ENCODE measurements at places on chromosomes 7 and 10. TPM values are rescaled to one million over a fixed set of nuclear protein-coding genes. Genes with fewer than 3 reads are reported as not detected.

DNA sequence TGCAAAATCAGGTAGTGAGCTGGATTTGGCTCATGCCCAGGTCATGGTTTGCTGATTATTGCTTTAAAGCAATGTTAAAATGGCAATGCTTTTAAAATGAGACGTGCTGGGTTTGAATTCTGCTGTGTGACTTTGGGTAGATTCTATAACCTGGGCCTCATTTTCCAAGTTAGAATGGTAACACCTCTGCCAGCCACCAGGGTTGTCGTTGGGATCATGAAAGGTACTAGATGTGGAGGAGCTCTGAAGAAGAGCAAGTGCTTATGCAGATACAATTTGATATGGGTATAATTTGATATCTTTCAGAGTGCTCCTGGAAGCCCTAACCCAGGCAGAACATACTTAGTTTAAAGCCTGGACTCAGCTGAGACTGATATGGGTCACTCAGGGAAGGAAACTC is 60.0 kb downstream of the EVX1 start:
- DNase-seq, result no peak

ORAI2 gene
- 18.1 TPM for total RNA-seq

DNA sequence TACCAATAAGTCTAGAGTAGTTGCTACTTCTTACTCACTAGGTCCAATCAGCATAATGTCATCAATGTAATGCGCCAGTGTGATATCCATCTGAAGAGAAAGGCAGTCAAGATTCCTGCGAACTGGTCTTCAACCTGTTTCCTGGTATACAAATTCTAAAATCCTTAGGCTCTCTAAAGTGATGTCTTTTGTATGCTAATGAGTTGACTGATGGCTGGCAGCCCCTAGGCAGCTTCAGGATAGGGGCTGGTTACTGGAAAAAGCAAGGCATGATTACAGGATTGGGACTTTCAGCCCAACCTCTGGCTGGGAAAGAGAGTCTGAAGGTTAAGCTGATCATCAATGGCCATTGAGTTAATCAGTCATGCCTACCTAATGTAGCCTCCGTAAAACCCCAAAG is 250.2 kb upstream of the PTER start:
- no peak for DNase-seq

CFAP69 gene
- total RNA-seq, result 6.2 TPM

- no peak for DNase-seq
Measured at GRCh38 chr10:110818311-110819256, 53.1 kb upstream of the PDCD4 start.

DNA sequence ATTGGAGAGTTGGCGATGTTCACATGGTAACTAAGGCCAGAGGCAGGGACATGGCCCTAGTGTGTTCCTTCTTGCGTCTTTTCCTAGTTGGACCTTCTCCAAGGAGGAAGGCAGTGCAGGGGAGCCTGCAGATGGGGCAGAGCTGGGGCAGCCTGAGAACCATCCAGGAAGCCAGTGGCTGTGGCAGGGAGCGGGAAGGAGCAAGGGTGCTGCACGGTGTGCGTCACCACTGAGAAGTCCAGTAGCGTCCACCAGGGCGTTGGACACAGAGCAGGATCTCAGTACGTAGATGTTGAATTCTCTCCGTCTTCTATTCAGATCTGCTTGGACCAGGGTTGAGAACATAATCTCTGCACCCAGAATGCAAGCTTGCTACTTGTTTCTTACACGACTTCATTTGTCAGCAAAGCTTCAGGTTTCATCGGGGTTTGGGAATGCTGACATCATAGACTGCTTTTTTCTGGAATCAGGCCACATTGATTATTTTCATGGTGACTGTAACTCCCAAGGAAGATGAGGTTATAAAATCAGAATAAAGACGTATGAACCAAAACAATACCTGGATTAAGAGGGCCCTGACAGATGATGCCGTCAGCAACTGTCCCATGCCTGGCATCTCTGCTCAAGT is 130.3 kb downstream of the HECW1 start:
- no peak for DNase-seq

DNA sequence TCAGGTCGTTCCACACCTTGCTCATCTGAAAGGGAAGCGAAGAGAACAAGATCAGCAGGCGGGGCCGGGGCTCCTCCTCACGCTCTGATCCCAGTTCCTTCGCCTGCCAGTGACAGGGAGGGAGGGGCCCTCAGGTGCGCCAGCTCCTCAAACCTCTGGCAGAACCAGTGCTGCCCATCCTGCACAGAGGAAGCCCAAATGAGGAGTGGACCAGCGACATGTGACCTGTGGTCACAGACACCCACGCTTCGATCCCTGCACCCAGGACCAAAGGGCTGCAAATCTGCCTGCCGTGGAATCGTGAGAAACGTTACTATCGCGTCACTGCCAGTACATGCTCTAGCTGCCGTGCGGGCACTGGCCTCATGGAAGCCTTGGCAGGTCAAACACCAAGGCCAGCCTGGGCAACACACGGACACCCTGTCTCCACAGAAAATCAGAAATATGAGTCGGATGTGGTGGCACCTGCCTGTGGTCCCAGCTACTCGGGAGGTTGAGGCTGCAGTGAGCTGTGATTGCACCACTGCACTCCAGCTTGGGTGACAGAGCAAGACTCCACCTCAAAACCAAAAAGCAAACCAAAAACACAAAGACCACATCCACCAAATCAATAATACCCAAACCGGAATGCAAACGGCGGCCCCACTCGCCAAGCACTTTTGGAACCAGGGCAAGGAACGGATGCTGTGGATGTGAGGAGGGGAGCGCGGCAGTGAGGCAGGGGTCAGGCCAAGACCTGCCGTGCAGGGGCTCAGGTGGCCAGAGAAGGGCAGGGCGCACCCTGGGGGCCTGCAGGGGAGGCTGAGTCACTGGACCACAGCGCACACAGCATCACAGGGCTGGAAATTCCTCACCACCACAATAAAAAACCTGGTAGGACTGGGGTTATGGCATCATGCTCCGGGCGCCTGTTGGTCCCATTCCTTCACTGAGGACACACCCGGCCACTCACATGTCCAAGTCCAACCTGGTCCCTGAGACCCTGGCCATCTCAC is 13.4 kb downstream of the NUDT1 start:
- DNase-seq, result no peak

- no peak for DNase-seq
Measured at GRCh38 chr7:25877802-25878789, 273.9 kb upstream of the NFE2L3 start.

- no peak for DNase-seq
Measured at GRCh38 chr7:112272921-112273561, 66.5 kb downstream of the ZNF277 start.

DNA sequence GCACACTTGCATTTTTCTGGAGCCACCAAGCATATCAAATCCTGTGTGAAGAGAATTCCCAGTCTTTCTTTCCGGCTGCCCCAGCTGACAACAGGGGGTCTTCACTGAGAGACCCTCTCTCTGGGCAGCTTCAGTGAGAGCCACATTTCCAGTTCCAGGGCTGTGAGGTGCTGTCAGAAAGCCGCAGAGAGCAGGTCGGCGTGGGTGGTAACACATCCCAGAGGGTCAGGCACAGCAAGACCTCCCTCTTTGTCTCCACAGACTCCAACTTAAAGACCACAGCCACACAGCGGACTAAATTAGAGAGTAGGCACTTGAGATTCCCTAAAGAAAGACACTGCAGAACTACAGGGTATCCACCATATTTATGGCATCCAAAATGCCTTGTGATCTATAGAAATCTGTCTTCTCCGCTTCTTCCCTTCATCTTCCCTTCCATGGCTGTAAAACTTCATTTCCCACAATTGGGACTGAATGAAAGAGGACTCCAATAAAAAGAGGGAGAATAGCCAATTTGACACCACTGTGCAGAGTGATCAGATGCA is 116.0 kb upstream of the C7orf33 start:
- DNase-seq, result no peak

C10orf143 gene
- total RNA-seq, result 1.1 TPM

GRCh38 chr7:45882465-45882810 is 5.8 kb upstream of the IGFBP1 start:
- no peak for DNase-seq

HABP2 gene
- total RNA-seq, result 0.31 TPM

APBB1IP gene
- 0.94 TPM for total RNA-seq

DNA sequence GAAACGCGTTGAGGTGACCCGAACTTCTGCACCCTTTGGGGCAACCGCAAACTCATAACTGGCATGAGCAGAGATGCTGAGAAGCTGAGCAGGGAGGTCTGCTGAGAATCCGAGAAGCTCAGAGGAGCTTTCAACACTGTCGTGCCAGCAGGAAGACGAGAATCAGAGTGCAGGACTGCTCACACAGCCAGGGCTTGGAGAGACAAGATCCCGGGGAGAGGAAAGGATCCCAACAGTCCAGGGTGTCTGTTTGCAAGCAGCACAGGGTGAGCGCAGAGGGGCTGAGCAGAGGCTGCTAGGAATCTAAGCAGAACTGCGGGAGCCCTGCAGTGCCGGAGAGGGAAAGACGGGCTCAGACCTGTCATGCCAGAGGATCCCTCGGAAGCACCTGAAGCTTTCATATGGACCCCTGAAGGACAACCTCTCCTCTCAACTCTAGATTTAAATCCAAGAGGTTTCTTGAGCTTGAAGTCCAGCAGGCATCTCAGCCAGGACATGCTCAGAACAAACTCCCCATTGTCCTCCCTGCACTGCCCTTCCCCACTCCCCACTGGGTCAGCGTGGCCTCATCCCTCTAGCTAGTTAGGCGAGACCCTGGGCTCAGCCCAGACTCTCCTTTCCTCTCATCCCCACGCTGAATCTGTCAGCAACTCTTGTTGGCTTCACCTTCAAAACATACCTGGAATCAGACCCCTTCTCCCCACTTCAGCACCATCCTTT is 40.7 kb downstream of the FOXL3 start:
- DNase-seq, result no peak

DNA sequence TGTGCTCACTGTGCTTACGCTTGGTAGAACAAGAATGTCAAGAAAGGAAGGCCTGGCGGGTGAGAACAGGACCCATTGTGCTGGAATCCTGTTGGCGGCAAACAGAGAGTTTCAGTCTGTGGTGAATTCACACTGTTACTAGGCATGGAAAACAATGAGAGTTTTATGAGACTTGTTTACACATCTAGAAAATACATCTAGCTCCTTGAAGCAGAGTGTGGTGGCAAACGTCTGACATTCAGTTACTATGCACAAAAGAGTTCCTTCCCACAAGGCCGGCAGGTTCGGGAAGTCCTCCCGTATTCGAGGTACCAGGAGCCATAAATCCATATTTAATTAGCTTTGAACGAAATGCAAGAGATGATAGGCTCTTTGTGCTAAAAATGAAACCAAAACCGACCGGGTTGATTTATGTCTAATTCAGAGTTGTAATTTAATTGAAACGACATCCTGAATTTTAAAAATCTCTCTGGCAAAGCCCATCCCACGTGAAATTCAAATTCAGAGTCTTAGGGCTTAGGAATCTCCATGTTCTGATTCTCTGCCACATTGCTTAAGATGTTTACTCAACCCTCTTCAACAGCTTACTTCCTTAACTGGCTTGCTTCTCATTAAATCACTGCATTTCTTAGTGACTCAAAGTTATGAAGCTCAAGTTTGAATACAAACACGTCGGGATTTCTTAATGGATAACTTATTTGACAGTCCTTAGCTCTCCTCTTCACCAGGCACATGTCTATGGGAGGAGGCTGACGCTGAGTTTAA is 299.9 kb upstream of the PITRM1 start:
- DNase-seq, result peak; percentile 60

GRCh38 chr7:47384755-47385535 is 197.0 kb downstream of the TNS3 start:
- DNase-seq, result no peak

GRCh38 chr10:130558746-130559546 is 422.8 kb downstream of the GLRX3 start:
- DNase-seq, result no peak

- no peak for DNase-seq
Measured at GRCh38 chr7:157177333-157177982, 38.7 kb downstream of the UBE3C start.

Data from occipital lobe (tissue), 3 donors.